ENCODE measurements at places on chromosomes 16 and 17.

GRCh38 chr17:41987642-41988041 lies 21.0 kb downstream of the CNP start:
- no peak for DNase-seq

- DNase-seq: no peak
These were observed 10.1 kb downstream of the WFIKKN2 start for GRCh38 chr17:50845240-50846147.

- DNase-seq: no peak
These were observed 331 bp upstream of the ZNF287 start for GRCh38 chr17:16569358-16569712.

DNA sequence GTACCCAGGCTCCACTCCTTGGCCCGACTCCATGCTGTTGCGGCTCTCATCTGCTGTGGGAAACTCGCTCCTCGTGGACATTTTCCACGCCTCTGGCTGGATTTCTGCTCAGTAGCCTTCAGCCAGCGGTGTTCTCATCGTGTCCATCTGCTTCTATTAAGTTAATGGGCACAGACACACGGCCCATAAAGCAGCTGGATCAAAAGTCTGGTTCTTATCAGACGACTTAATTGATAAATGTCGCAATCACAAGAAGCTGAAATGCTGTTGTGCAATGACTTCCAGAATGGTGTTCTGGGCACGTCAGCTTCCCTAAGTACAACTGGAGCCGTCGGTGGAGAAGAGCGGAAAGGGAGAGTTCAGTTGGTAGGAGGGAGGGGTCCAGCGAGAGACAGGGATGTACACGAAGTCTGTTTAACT lies 211.7 kb upstream of the CHMP6 start:
- no peak for DNase-seq

GRCh38 chr17:29018788-29019474 lies 13.1 kb upstream of the SEZ6 start:
- DNase-seq: no peak

DNA sequence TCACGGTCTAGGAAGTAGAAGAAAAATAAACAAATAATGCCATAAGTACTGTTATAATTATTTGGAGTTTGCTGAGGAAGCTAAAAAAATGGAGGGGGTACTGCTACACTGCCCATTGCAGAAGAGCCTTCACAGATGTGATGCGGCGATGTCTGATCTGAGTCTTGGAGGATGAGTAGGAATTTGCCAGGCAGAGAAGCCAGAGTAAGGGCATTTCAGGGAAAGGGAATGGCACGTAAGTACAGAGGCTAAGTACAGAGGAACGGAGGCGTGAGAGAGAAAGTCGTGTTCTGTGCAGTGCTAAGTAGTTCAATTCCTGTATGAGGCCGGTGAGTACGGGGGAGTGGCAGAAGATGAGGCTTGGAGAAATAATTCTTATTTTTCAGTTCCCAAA lies 741 bp upstream of the GRB2 start:
- DNase-seq: no peak

DNA sequence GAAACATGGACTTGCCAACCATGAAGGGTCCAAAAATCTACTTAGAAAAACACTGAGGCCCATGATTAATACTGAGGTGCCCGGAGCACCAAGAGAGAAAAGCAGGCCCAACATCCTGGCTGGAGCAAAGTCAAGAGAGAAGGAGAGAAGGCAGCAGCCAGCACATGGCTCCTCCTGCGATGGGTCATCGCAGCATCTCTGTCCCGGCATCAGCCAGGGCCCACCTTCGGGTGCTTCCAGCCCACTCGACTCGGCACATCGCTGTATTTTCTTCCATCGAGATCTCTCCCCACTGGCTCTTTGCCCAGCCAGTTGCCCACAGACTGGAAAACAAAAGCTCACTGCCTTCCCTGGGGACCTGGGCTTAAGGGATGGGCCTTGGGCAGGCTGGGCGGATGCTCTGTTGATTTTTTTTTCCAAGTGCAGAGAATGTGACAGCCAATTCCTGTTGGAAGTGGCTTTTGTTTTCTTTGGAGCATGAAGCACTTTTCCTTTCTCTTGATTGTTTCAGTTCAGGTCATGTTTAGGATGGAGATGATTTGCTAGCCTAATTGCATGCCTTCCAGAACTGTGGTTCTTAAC lies 58.1 kb downstream of the CYB5B start:
- no peak for DNase-seq

- no peak for DNase-seq
These were observed 33.4 kb downstream of the TMEM92 start for GRCh38 chr17:50307654-50308053.

DNA sequence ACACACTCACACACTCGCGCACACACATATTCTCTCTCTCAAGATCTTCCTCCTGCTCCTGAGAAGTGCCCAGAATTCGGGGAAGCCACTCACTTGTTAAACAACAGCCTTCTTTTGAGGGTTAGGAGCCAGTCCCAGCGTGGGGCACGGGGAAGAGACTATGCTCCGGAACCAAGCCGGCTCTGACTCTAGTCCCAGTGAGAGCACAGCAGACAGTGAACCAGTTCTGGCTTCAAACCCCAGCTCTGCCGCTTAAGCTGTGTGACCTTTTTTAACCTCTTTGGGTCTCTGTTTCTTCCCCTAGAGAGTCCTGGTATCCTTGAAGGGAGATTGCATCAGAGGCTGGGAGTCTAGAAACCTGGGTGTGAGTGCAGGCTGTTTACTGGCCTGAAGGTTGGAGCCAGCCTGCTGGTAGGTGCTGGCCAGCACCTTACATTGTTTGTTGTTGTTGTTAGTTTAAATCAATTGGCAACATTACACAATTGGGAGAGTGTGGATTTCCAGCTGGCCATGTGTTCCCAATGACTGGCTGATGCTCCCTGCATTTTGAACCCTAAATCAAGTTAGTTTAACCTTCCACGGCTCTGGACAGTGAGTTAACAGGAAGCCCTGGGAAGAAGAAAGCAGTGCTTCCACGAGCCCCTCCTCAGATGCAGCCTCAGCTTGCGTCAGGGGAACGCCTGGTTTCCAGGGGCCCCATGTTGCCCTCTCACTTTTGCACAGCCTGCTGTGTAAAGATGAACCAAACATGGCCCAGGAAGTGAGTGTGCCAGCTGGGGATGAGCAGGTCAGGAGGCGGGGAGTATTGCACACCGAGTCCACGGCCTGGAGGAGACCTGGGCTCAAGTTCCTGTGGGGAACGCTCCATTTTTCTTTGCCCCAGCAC lies 71.5 kb downstream of the GAS7 start:
- no peak for DNase-seq

- no peak for DNase-seq
These were observed 11.0 kb downstream of the CD300A start for GRCh38 chr17:74477411-74477810.

- no peak for DNase-seq
These were observed 44.4 kb downstream of the VPS53 start for GRCh38 chr17:670286-670685.

DNA sequence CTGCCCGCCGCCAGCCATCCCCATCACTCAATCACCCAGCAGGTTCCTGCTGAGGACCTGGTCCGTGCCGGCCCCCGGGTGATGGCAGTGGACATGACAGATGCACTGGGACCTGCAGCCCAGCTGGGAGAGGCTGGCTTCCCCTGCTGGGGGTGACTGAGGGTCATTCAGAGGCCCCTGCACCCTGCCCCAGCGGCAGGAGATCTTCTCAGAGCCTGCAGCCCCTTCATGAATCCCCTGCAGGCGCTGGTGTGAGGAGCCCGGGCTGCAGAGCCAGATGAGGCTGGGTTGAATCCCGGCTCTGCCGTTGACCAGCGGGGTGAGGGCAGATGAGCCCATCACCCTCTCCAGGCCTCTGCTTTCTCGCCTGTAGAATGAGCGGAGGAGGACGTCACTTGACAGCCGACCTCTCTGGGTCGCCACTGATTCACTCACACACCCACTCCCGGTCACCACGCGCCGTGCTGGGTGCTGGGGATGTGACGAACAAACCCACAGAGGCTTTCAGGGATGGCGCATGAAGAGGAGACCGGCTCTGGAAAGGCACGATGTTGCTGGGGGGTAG lies 95.2 kb upstream of the CIBAR2 start:
- DNase-seq: no peak

- DNase-seq: no peak
These were observed 683.5 kb downstream of the MAF start for GRCh38 chr16:78916928-78917545.

- DNase-seq: no peak
These were observed 14.2 kb upstream of the KREMEN2 start for GRCh38 chr16:2949705-2950352.

GRCh38 chr17:83083368-83084201 lies 4.2 kb downstream of the METRNL start:
- DNase-seq: peak; percentile 49

DNA sequence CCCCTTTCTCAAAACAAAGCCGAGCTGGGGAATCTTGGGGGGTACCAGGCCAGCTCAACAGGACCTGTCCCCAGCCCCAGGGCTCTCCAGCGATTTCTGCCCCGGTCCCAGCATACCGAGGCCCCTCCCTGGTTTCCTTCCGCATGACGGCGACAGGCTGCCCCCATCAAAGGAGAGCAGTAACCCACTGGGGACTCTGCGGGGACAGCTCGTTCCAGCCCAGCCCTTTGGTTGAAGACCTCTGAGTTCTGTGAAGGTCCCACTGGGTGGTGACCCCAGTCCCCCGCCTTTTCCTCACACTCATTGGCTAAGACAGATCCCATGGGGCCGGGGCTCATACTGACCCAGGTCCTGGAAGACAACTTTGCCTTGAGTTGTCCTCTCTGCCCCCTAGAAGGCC lies 4.1 kb downstream of the SMTNL2 start:
- DNase-seq: no peak

GRCh38 chr17:42129109-42129837 lies 6.7 kb downstream of the HSPB9 start:
- DNase-seq: no peak

DNA sequence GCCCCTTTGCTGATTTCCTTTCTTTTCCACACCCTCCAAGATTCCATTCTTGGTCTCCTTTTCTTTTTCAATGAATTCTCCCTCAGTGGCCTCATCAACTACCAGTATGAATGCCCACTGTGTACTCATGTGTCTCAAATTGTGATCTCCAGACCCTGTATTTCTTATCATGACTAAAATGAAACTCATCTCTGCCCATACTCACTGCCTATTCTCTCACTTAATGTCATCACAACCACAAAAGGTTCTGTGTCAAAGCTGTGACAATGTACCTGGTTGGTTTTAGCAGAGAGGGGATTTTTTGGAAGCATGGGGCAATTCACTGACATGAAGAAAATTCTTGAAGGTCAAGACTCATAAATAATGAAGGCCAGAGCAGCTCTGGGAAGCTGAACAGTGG lies 11.5 kb upstream of the TBX4 start:
- no peak for DNase-seq

DNA sequence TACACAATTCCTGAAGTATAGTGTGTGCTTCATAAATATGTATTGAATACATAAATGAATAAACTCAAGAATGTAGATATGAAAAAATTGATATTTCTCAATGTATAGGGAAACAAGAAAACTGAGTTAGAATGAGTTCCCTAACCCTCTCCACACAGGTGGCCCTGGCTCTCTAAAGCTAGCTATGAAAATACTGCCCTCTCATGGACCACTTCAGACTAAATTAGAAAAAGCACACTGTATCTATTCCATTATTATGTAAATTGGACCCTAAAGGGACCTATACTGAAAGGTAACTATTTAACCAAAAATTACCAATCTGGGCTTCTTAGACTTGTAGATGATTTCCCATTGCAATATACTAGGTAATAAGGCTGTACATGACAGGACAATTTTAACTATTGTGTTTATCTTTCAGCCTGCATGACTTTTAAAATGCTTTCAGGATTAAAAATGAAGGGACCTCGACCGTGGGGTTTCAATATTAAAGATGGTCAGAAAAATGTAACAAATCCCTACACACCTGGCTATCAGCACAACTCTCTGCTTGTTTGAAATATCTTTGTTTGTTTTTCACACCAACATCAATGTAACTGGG lies 672.5 kb upstream of the KIF2B start:
- no peak for DNase-seq

DNA sequence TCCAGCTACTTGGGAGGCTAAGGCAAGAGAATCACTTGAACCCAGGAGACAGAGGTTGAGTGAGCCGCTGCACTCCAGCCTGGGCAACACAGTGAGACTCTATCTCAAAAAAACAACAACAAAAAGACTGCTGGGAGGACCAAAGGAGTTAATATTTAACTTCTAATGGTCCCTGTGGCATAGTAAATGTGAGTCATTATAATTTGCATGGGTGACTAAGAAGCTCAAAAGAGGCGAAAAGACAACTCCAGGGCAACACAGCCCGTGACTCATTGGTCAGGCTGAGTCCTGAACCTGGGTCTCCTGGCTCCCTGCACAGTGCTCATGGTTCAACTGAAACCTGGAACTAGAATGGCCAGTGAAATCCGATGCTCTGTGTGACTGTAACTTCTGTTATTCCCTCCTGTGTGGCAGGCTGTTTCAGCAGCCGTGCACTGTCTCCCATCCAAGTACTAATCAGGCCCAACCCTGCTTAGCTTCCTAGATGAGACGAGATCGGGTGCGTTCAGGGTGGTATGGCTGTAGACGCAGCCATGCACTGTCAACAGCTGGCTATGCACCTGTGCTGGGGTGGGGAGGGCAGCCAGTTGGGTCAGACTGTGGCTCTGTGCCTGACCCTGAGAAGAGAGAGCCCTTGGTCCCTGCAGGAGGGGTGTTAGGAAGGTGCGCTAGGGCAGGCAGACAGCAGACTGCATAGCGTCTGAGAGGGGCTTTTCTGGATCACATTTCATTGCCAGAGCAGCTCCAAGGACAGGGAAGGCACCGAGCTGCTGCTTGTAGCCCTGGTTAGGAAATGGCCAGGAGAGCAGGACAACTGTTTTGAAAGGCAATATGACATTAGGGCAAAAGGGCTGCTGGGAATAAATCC lies 14.5 kb upstream of the GPRC5C start:
- DNase-seq: no peak

GRCh38 chr16:54538276-54538675 lies 251.7 kb upstream of the IRX3 start:
- no peak for DNase-seq

DNA sequence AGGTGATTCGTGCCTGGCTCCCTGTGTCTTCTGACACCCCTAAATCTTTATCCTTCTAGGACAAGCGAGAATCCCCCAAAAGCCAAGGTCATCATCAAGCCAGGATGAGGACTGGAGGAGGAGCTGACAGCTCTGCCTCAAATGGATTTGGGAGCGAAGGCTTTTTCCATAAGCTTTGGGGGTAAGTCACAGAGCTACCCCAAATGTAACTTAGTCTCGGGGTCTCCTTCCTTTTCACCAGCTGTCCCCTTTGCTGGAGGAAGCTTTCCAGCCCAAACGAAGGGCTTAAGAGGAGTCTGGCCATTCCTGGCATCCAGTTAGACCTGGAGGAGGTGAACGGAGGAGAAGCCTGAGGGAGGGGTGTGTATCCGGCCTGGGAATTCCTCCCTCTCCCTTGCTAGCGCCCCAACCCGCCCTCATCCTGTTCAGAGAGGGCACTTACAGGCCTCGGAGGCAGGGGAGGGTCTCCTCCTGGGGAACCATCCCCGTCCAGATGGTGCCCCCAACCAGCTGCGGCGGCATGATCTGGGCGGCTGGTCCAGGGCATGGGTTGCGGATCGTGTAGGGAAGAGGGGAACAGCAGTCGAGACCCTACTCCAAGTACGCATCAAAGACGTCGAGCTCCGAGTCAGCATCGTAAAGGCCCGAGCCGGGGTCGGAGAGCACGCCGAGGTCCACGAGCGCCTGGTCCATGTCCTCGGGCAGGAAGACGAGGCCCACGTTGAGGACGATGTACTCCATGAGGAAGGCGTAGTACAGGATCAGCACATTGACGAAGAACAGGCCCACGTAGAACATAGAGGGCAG lies 938 bp downstream of the DEXI start:
- no peak for DNase-seq
